Uterine smooth muscle cell (primary cell): ENCODE measurements at places on chromosomes 5 and 9. TPM values are rescaled to one million over a fixed set of nuclear protein-coding genes. Genes with fewer than 3 reads are reported as not detected.

KIAA1958 gene
- 1.7 and 3.7 TPM in 2 replicates for total RNA-seq

CATSPER3 gene
- 0.12 and 0.22 TPM in 2 replicates for total RNA-seq

WDR38 gene
- 0.11 TPM in 1 of 2 replicates, not detected in the other for total RNA-seq

TAF11L7 gene
- total RNA-seq = not detected in 2 replicates

PPP2R2B gene
- total RNA-seq = 0.87 and 1.3 TPM in 2 replicates

SPATA6L gene
- 0.22 and 1.1 TPM in 2 replicates for total RNA-seq

NR2F1 gene
- 51.9 and 63.0 TPM in 2 replicates for total RNA-seq

GFI1B gene
- not detected in 2 replicates for total RNA-seq
